ENCODE measurements at places on chromosomes 6 and 20. TPM values are rescaled to one million over a fixed set of nuclear protein-coding genes. Genes with fewer than 3 reads are reported as not detected.

- H3K27ac ChIP-seq, result no peak overlapping the region
- DNase-seq, result no peak
- H3K36me3 ChIP-seq, result no peaks in the 10 kb centered on the region
- H3K4me3 ChIP-seq, result no peak overlapping the region
- no peaks in the 10 kb centered on the region for H3K4me1 ChIP-seq
- H3K27me3 ChIP-seq, result no peaks in the 10 kb centered on the region
These were observed 162.8 kb upstream of the RSPO3 start for GRCh38 chr6:126955621-126956020.

KIF25 gene
- not detected for total RNA-seq

- no peaks in the 10 kb centered on the region for H3K27me3 ChIP-seq
- no peaks in the 10 kb centered on the region for H3K4me1 ChIP-seq
- no peak for DNase-seq
- no peak overlapping the region for H3K27ac ChIP-seq
These were observed 834.2 kb downstream of the KIF16B start for GRCh38 chr20:15739035-15739434.

GRCh38 chr6:93420163-93420795 lies 920 bp upstream of the EPHA7 start:
- no peak overlapping the region for H3K27ac ChIP-seq
- H3K4me1 ChIP-seq, result peaks cover 20% of the 10 kb centered on the region
- H3K4me3 ChIP-seq, result no peak overlapping the region
- H3K36me3 ChIP-seq, result peaks cover 4% of the 10 kb centered on the region
- DNase-seq, result no peak

CNR1 gene
- not detected for total RNA-seq
